ENCODE measurements at places on chromosomes 13 and 19. TPM values are rescaled to one million over a fixed set of nuclear protein-coding genes. Genes with fewer than 3 reads are reported as not detected.

- no peak for DNase-seq
These were observed 17.0 kb upstream of the DOCK9 start for GRCh38 chr13:98994896-98995295.

Gene RNF17
- polyA plus RNA-seq, result not detected

- DNase-seq, result no peak
These were observed 13.7 kb downstream of the AXL start for GRCh38 chr19:41232686-41233085.

Gene ERCC1
- 40.8 TPM for polyA plus RNA-seq

Gene LRRC63
- polyA plus RNA-seq, result not detected

GRCh38 chr13:28856287-28856686 lies 36.1 kb downstream of the MTUS2 start:
- no peak for DNase-seq

DNA sequence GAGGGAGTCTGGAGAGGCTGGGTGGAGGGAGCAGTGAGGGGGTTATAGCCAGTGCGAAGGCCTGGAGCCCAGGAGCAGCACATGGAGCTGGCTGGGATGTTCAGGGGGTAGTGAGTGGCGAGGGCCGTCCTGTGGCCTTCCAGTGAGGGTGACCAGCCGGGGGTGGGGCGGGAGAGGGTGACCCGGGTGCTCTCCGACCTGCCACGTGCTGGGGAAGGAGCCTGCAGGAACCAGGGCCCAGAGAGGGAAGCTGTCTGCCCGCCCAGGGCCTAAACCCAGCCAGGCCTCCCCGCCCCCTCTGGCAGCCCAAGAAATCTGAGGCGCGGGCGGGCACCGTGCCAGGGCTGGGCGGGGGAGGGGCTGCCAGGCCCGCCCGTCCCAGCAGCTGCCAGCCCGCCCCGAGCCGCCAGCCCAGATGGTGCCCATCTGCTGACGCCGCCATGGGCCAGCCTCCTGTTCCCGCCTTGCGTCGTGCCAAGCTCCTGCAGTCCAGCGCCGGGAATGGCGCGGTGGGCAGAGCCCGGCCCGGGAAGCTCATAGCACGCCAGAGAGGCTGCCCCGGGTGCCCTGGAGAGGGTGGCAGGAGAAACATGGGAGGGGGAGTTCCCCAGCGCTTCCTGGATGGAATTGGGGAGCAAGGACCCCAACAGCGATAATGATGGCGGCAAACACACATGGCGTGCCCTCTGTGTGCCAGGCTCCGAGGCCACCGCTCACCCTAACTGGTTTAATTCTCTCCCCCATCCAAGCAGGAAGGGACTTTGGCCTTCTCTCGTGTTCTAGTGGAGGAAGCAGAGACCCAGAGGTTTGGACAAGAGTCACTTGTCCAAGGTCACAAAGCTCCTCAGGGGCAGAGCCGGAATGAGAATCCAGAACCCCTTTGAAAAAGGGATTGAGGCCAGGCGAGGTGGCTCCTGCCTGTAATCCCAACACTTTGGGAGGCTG lies 21.5 kb downstream of the NFIC start:
- DNase-seq, result no peak

Gene PTH2
- polyA plus RNA-seq, result not detected

- DNase-seq, result no peak
These were observed 90.6 kb downstream of the PCDH9 start for GRCh38 chr13:67139551-67139950.

Gene SLITRK6
- polyA plus RNA-seq, result not detected

GRCh38 chr19:40398417-40399131 lies 8.6 kb upstream of the HIPK4 start:
- no peak for DNase-seq

- DNase-seq, result no peak
These were observed 426.1 kb downstream of the EFNB2 start for GRCh38 chr13:106109391-106109791.

DNA sequence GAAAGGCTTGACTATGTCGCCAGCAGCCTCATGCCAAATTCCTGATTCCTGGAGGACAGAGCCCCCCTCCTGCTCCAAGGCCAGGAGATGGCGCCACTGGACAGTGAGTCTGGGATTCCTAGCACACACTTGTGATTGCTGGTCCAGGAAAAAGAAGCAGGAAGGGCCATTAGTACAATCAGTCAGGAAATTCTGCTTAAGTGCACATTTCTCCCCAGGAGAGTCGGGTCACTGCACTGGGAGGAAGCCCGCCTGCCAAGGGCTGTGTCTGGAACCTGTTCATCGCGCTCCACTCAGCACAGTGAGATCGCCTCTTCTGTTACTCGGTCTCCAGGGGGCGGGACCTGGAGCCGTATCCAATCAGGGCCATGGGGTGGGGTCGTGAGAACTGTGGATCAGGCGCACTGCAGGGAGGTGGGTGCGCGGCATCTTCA lies 65.1 kb downstream of the ZNF823 start:
- peak; percentile 3 for DNase-seq

- no peak for DNase-seq
These were observed 223.8 kb upstream of the TMTC4 start for GRCh38 chr13:100898431-100898830.

GRCh38 chr19:49097453-49098288 lies 12.4 kb downstream of the SNRNP70 start:
- DNase-seq, result peak; percentile 73

DNA sequence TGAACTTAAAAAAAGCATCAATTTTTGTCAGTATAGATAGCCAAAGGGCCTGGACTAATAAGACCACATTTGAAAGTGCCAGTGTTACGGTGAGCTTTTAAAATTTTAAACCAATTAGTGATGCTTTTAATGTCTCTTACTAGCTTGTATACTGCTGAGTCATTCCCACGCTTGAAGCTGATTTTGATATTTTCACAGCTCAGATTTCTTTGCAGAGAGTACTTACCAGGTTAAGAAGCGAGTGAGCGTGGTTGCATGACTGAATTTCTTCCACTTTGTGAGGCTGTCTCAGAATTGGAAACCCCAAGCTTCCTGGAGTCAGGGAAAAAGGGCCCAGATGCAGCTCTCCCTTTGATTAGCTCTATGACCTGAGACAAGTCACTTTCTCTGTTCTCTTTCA lies 74.5 kb upstream of the NBEA start:
- DNase-seq, result no peak

Gene ZNF429
- 23.5 TPM for polyA plus RNA-seq

Gene ATP5F1D
- polyA plus RNA-seq, result 160 TPM

DNA sequence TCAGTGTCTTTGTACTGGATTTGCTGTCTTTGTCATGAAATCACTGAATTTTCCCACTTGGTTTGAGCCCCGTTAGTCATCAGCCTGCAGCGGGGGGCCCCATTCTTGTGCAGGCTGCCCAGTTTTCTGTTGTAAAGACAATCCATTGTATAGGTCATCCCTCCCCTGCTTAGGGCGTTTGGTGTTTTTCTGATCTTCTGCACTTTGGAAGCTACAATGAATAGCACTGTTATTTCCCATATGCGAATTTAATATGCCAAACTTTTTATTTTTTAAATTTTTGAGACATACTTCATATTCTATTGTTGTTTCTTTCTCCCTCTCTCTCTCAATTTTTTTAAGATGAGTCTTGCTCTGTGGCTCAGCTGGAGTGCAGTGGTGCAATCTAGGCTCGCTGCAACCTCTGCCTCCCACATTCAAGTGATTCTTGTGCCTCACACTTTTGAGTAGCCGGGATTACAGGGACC lies 9.0 kb downstream of the SLC27A1 start:
- no peak for DNase-seq

Gene RPS19
- 4,276 TPM for polyA plus RNA-seq

Gene ERICH4
- polyA plus RNA-seq, result not detected

GRCh38 chr13:102901615-102902305 lies 55.9 kb downstream of the ERCC5 start:
- no peak for DNase-seq

DNA sequence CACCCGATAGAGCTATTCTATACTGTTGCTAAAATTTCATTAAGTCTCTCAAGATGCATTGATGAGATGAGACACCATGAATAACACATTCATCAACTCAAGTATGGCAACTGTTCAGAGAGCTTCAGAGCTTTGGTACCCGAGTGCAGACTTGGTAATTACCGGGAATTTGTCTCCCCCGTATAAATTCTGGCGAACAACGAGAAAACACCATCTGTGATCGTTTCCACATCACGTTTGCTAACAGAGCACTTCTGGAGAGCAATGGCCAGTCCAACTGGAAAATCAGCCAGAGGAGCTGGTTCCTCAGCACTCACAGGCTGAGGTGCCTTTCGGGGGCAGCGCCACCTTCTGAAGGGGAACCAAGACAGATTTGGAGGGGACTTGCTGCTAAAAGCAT lies 40.2 kb downstream of the SUGP2 start:
- no peak for DNase-seq

DNA sequence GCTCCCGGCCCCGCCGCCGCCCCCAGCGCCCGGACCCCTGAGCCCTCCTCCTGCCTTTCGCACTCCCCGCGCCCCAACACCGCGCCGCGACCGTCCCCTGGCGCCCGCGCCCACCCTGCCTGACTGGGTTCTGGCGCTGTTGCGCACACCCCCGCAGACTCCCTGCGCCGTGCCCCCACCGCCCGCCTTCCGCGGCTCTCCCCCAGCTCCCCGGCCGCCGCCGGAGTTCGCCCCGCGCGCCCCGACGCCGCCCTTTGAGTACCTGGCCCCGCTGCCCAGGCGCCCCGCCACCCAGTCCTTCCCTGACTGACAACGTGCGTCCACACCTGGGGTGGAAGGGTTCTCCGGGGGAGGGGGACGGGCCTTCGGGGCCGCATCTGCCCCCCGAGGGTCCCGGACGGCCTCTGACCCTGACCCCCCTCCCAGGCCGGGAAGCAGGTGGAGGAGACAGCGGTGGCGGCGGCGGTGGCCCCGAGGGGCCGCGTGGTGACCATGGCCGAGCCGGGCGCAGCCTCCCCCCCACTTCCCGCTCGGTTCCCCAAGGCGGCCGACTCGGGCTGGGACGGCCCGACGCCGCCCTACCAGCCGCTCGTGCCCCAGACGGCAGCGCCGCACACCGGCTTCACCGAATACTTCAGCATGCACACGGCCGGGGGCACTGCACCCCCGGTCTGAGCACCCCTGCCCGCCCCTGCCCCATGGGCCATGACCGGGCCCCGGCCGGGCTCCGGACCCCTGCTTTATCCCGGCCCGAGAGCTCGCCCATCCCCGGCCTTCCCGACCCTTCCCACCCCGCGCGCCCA lies 1.4 kb upstream of the MEGF8 start:
- peak; percentile 25 for DNase-seq

Gene CFD
- 1.8 TPM for polyA plus RNA-seq

Gene KCNRG
- polyA plus RNA-seq, result 0.79 TPM

- no peak for DNase-seq
These were observed 1.7 kb upstream of the KLK12 start for GRCh38 chr19:51036519-51036918.

Gene CEACAM16
- not detected for polyA plus RNA-seq

- no peak for DNase-seq
These were observed 66.4 kb downstream of the DCT start for GRCh38 chr13:94412870-94413597.

DNA sequence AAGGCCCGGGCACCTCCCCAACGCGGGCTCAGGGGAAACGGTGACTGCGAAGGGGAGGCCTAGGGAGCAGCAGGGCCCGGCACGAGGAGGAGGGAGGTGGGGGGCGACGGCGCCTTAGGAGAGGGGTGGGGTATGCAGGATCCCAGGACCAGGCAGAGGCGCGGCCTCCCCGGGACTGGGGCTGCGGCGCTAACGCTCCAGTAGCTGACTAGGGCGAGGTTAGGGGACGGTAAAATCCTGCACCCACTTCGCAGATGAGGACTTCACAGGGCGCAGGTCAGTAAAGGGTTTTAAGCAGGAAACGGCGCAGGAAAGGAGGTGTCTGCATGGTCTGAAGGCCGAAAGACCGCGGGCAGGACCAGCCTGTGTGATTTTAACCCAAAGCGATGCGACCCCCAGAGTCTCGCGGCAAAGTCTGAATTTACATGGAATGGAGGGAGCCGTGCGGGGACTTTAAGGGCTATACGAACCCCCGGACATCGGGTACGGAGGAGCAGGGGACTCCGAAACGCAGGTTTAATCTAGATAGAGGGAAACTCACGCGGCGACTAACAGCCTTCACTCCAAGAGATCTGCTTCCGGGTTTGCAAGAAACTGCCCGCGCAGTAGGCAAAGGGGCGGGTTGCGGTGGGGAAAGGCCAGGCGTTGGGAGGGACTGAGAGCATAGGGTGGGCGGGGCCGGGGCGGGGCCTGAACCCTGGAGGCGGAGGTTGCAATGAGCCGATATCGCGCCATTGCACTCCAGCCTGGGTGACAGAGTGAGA lies at the start of gene ZNF665:
Gene ZNF665, minus strand, starts transcription at position 588 of the 764 bp plus-strand sequence. CDS start 10,460 bp downstream, outside the sequence.
- DNase-seq, result peak; percentile 70

GRCh38 chr13:23180711-23181110 lies at the start of gene SGCG:
TSS of gene SGCG (plus strand) at chr13:23180979. CDS start at chr13:23203695, 22,716 bp downstream.
- DNase-seq, result no peak

DNA sequence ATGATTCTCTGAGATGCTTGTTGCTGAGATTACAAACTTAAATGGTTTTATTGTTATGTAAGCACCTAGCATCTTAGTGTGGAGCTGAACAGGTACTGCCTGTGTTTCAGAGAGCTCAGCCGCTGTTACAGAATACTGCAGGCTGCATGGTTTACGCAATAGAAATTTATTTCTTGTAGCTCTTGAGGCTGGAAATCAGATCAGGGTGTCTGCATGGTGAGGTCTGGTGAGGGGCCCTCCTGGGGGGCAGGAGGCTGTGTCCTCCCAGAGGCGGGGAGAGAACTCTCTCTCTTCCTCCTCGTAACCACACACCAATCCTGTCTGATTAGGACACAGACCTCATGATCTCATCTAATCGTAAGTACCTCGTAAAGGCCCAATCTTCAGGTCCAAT lies 13.1 kb downstream of the ATP11A start:
- no peak for DNase-seq

DNA sequence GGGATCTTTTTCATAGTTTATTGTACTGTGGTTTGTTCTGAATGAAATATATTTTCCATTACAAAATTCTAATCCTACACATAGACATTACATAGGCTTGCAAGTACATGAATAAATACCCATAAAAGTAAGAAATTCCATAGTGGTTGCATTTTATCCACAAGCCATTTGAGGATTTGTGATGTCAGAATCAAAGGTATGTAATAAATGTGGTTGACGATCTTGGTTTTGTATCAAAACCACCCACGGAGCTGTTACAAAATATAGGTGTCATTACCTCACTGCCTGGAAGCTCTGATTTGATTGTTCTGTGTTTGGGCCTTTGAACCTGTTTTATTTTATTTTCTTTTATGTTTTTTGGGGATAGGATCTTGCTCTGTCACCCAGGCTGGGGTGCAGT lies 125.1 kb downstream of the NALCN start:
- no peak for DNase-seq

DNA sequence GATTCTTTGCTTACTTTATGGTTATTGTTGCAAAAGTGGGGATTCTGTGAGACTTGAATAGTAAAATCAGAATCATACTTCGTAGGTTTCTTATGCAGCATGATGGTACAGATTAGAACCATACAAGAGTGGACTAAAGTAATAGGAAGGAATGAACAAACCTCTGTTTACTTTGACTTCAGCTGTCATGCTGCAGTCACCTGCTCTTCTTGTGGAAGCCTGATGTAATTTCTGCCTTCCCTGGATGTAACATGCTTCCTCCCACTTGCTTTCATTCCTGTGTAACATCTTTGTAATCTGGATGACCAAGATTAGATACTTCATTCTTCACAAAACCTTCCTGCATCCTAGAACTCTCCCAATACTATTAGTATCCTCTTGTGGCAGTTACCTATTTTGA lies 235.0 kb downstream of the PCCA start:
- DNase-seq, result no peak

GRCh38 chr13:104773775-104774174 lies 1707.6 kb upstream of the SLC10A2 start:
- no peak for DNase-seq

Measured in naive B cell (primary cell).